ENCODE measurements at places on chromosomes 1 and 21. TPM values are rescaled to one million over a fixed set of nuclear protein-coding genes. Genes with fewer than 3 reads are reported as not detected.

DNA sequence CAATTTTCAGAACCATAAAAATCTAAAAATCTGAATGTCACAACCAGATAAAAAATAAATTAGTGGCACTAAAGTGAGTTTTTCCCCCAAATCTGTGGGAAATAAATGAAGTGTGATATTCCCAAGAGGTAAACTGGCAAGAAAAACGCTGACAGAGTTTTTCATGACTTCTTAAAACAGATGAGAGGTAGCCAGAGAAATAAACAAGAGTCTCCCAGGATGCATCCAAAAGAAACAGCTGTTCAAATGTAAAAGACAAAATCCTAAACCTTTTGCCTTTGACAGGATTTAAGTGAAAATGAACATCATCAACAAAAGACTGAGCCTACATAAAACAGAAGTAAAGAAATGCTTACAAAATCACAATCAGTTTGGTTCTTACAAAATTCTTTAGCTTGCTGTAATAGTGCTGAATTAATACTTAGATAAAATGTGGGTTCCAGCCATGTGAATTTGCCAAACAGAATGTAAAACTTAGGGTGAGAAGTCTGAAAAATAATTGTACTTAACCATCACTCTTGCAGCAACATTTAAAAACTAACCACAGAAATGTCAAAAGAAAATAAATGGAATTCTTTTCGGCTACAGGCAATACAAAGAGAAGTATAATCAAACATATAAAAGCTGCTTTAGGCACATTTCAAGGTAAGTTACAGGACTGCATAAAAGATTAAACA lies 133.6 kb downstream of the EIF4G3 start:
- no peaks in the 10 kb centered on the region for H3K27me3 ChIP-seq
- H3K4me3 ChIP-seq = no peak overlapping the region
- peaks cover 11% of the 10 kb centered on the region for H3K36me3 ChIP-seq
- DNase-seq = no peak
- H3K4me1 ChIP-seq = no peaks in the 10 kb centered on the region

DNA sequence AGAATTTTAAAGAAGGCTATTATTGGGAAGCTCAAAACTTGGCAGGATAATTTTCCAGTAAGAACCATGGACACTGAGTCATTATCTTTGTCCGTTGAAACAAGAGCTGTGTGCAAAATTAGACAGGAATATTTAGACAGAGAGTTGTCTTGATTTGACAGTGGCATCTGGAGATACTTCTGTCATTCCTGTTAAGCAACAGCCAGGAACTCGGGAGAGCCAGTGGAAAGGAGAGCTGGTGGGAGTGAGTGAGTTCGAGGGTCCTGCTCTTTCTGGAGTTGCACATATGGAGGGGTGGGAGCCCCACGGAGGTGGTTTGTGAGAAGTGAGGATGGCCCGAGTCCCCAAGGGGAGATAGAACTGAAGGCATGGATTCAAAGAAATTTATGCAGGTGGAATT lies 3.1 kb downstream of the COQ8A start:
- H3K36me3 ChIP-seq = no peaks in the 10 kb centered on the region
- no peak overlapping the region for H3K27ac ChIP-seq
- H3K27me3 ChIP-seq = no peaks in the 10 kb centered on the region
- DNase-seq = no peak
- H3K4me1 ChIP-seq = peaks cover 20% of the 10 kb centered on the region

SPATA1 gene
- not detected for total RNA-seq

DNA sequence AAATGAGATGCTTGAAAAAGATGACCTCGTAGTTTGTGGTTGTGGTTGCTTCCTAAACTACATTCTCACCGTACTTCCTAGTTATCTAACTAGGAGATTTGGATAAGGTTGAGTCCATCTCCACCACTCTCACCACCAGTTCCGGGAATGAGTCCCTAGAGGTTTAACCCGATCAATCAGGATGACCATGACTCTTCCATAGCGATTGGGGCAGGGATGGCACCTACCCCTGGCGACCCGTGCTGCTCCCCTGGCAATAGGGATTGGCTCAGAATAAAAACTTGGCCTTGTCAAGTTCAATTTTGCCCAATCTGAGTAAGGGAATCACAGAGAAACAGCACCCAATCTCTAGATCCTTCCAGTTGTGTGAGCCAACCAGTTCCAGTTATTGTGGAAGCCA lies 2.7 kb upstream of the MIS18A start:
- no peaks in the 10 kb centered on the region for H3K27me3 ChIP-seq
- no peak overlapping the region for H3K4me3 ChIP-seq
- no peak overlapping the region for H3K27ac ChIP-seq
- no peaks in the 10 kb centered on the region for H3K36me3 ChIP-seq

DNA sequence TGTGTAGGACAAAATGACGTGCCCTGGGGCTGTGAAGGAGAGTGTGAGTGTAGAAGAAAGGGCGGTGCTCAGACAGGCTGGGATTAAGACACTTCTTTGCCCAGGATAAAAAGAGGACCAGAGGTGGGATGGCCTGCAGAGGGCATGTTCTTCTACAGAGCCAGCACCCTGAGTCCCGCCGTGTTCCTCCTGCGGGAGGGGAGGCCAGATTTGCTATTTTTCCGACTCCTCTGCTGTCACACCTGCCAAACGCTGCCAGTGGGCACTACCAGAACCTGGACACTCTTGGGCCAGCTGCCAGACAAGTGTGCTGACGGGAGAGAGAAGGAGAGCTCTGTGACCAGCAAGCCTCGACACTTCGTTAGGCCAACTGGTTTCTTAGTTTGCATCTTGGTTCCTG lies 206.4 kb downstream of the PLD5 start:
- H3K36me3 ChIP-seq = no peaks in the 10 kb centered on the region
- DNase-seq = no peak
- no peak overlapping the region for H3K27ac ChIP-seq
- no peaks in the 10 kb centered on the region for H3K27me3 ChIP-seq

OR2T2 gene
- total RNA-seq = not detected

DNA sequence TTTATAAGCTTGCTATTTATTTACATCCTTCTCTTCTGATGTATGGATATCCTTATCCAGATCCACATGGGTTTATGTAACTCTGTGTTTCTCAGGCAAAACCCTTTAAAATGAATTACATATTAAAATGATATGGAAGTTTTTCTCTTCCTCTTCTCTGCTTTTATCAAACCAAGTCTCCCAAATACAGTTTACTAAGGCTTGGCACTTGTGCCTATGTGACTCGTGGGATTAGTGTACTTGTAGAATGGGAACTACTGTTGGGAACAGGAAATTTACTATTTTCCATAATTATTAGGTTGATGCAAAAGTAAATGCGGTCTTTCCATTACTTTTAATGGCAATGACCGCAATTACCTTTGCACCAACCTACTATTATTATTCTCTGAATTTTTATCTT lies 14.8 kb downstream of the SIM2 start:
- no peak for DNase-seq
- peak overlapping the region; percentile 81 for H3K27ac ChIP-seq
- H3K36me3 ChIP-seq = no peaks in the 10 kb centered on the region
- peaks cover 5% of the 10 kb centered on the region for H3K4me1 ChIP-seq
- no peak overlapping the region for H3K4me3 ChIP-seq
- H3K27me3 ChIP-seq = peaks cover 13% of the 10 kb centered on the region

WNT4 gene
- 11.9 TPM for total RNA-seq

TFF2 gene
- not detected for total RNA-seq

SYT6 gene
- total RNA-seq = not detected

IFI6 gene
- total RNA-seq = 194 TPM

GRCh38 chr1:97281962-97282361 lies 560.4 kb downstream of the PTBP2 start:
- no peaks in the 10 kb centered on the region for H3K36me3 ChIP-seq
- no peaks in the 10 kb centered on the region for H3K4me1 ChIP-seq
- no peaks in the 10 kb centered on the region for H3K27me3 ChIP-seq
- no peak for DNase-seq

DNA sequence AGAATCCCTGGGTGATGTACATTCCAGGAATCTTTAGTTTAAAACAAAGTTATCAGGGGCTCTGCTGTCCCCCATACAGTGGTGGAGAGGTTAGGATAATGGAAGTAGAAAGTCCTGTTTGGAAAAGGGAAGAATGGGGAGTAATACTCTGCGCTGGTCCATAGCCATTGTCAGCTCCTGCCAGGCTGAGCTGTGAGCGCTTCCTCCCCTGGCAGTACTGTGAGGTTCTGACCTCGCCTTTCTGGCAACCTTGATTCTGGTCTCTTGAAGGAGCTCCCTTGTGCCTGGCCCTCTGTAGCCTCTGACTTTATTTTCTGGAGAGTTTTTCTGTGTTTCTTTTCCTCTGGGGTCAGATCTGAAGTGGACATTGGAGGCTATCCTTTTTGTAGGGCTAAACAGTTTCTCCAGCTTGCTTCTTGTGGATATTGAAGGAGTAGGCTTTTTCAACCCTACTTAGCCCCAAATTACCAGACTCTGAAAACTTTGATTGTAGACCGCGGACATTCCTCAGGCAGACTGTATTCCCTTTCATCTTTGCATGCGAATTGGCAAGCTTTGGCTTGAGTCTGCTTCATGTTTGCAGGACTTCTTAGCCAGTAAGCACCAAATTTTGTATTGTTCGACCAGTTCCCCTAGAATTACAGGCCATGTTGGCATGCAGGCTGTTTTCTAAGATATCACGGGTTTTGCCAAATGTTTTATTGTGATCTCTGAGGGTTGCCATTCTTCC lies 13.8 kb downstream of the UBE4B start:
- H3K27me3 ChIP-seq = no peaks in the 10 kb centered on the region
- H3K4me1 ChIP-seq = peaks cover 22% of the 10 kb centered on the region
- H3K27ac ChIP-seq = peak overlapping the region; percentile 82
- H3K36me3 ChIP-seq = peaks cover 37% of the 10 kb centered on the region
- DNase-seq = no peak

DMRTA2 gene
- 8.0 TPM for total RNA-seq

SPRR2F gene
- 221 TPM for total RNA-seq

SYDE2 gene
- total RNA-seq = 10.9 TPM

ATP6V1G3 gene
- total RNA-seq = not detected

MFSD2A gene
- 49.1 TPM for total RNA-seq

GRCh38 chr1:171434717-171435346 lies 50.5 kb upstream of the PRRC2C start:
- H3K4me1 ChIP-seq = no peaks in the 10 kb centered on the region
- no peaks in the 10 kb centered on the region for H3K27me3 ChIP-seq
- DNase-seq = no peak
- no peaks in the 10 kb centered on the region for H3K36me3 ChIP-seq
- H3K27ac ChIP-seq = peak overlapping the region; percentile 74

GRCh38 chr1:58304346-58304975 lies 242.1 kb downstream of the OMA1 start:
- H3K27me3 ChIP-seq = no peaks in the 10 kb centered on the region
- no peaks in the 10 kb centered on the region for H3K36me3 ChIP-seq
- no peak overlapping the region for H3K27ac ChIP-seq
- DNase-seq = no peak

- H3K36me3 ChIP-seq = no peaks in the 10 kb centered on the region
- H3K27me3 ChIP-seq = no peaks in the 10 kb centered on the region
- H3K4me3 ChIP-seq = no peak overlapping the region
- no peak overlapping the region for H3K27ac ChIP-seq
- no peaks in the 10 kb centered on the region for H3K4me1 ChIP-seq
- DNase-seq = no peak
Measured at GRCh38 chr1:231729544-231729943, 103.0 kb downstream of the DISC1 start.

DNA sequence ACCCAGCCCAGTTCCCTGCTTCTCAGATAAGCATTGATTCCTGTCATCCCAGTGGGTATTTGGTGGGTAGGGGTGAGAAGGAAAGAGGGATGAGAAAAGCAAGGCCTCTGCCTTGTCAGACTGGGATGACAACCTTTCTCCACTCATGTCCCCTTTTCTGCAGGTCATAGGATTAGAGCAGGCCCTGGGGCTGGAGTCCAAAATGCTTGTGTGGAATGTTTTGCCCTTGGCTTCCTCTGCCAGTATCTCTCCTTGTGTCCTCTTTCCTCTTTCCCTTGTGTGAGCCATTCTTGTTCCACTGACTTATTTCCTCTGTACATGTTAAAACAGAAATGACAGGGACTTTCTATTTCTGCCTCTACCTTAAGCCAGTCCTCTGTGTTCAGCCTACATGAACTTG lies 4.1 kb downstream of the ATP2B4 start:
- H3K27me3 ChIP-seq = no peaks in the 10 kb centered on the region
- H3K27ac ChIP-seq = peak overlapping the region; percentile 87
- H3K36me3 ChIP-seq = peaks cover 12% of the 10 kb centered on the region
- no peak for DNase-seq
- peaks cover 92% of the 10 kb centered on the region for H3K4me1 ChIP-seq

DNA sequence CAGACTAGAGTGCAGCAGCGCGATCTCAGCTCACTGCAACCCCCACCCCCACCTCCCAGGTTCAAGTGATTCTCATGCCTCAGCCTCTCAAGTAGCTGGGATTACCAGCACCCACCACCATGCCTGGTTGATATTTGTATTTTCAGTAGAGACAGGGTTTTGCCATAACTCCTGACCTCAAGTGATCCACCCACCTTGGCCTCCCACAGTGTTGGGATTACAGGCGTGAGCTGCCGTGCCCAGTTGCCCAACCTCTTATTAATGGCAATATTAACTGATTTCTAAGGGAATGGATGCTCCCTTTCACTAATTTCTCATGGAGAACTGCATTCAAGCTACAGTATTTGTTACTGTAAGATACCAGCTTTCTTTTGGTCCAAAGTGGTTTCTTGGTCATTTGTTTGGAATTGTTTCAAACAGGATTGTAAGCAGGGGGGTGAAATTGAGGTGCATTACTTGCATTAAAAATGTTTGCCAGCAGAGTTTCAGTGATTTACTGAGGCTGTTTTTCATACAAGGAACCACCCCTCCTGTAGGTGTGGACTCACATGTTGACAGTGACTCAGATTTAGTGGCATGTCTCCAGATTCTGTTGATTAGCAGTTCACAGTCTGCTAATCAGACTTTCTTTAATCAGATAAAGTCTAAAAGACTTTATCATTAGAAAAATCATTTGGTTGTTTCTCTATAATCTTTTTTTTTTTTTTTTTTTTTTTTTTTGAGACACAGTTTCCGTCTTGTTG lies 3.9 kb upstream of the TGFBR3 start:
- H3K27me3 ChIP-seq = no peaks in the 10 kb centered on the region
- peaks cover 52% of the 10 kb centered on the region for H3K4me1 ChIP-seq
- no peak for DNase-seq

- DNase-seq = no peak
- no peaks in the 10 kb centered on the region for H3K36me3 ChIP-seq
- no peak overlapping the region for H3K27ac ChIP-seq
- H3K27me3 ChIP-seq = no peaks in the 10 kb centered on the region
Measured at GRCh38 chr1:222948079-222948478, 133.2 kb downstream of the DISP1 start.

Measured in esophagus squamous epithelium (tissue), 5 donors.